ENCODE measurements at places on chromosomes 13 and 19.

DNA sequence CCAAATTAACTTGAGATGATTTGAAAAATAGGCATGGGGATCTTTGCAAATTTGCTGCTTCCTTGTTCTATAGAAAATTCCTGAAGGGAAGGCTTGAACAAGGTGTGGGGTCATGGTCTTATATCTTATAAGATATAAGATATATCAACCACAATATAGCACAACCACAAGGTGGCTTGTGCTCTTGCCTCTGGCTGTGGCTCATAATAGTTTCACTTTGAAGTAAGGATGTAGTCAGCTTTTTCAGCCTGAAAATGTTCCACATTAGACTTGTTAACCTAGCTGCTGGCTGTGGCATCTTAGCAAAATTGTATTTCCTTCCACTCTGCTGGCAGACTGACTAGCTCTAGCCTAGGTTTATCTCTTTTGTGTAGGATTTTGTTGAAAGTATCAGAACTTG is 169.7 kb downstream of the KLF5 start:
- no peak for DNase-seq

DNA sequence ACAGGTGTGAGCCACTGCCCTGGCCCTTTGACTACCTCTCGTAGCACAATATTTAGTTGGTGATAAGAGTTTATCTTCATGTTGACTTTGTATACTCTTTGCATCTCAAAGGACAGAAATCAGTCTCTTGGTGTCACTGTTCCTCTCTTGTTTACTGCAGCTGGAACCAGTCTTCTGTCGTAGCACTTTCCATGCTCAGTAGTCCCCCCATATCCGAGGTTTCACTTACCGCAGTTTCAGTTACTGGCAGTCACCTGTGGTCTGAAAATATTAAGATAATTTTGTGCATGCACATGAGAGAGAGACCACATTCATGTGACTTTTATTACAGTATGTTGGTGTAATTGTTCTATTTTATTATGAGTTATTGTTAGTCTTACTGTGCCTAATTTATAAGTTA is 49.1 kb downstream of the WASF3 start:
- no peak for DNase-seq

GRCh38 chr13:75864718-75865117 is 228.6 kb downstream of the LMO7 start:
- no peak for DNase-seq

DNA sequence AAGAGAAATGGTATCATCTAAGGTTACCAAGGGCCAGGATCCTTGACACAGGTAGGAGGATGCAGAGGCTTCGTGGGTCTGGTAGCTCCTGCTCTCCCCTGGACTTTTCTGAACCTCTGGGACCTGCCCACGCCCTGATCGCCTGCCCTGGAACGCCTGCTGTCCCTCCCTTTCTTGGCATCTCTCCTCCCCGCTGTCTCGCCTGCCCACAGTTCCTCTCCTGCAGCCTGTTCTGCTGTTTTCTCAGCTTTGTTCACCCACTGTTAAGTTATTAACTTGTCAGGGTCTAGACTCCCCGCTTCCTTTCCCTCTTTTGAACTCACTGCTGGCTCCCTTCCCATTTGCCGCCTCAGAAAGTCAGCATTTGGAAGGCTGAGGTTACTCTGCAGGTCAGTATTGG is 19.8 kb downstream of the SERP2 start:
- no peak for DNase-seq

DNA sequence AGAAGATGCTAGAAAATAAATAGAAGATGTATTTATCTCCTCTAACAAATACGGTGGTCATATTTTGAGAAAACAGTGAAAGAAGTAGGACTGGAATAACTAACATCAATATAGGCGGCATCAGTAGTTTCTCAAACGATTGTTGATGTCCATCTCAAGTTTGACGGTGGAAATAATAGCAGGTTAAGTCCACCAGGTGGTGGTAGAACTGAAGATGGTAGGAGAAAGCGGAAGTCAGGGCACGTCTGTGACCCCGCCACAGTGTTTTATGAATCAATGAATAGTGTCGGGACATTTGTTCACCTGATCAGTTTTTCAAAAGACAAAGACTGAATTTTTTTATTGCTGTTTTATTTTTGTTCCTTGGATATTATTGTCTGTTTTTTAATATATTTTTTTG is 706.4 kb upstream of the SLC10A2 start:
- DNase-seq: no peak

- DNase-seq: no peak
Measured at GRCh38 chr13:98826146-98826545, 73.7 kb upstream of the SLC15A1 start.

DNA sequence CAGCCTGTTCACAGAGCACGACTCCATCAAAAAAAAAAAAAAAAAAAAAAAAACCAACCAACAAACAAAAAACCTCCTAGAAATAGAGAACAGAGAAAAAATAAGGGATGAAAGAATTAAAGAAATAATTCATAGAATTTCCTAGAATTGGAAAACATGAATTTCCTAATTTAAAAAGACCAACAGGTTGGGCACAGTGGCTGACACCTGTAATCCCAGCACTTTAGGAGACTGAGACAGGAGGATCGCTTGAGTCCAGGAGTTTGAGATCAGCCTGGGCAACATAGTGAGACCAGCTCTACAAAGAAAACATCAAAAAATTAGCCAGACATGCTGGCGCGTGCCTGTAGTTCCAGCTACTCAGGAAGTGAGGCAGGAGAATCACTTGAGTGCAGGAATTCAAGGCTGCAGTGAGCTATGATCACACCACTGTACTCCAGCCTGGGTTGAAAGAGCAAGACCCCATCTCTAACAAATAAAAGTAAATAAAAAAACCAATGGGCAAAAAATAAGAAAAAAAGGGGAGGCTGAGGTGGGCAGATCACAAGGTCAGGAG is 6.5 kb downstream of the SPART start:
- DNase-seq: no peak

- DNase-seq: no peak
Measured at GRCh38 chr19:43311706-43312105, 41.8 kb upstream of the CD177 start.

- DNase-seq: no peak
Measured at GRCh38 chr13:45402641-45403040, 15.5 kb downstream of the SLC25A30 start.

- DNase-seq: no peak
Measured at GRCh38 chr13:33134213-33134612, 118.0 kb downstream of the KL start.

GRCh38 chr13:81714513-81714912 is 1373.6 kb upstream of the SPRY2 start:
- DNase-seq: no peak

- DNase-seq: no peak
Measured at GRCh38 chr13:44797685-44798084, 191.6 kb downstream of the NUFIP1 start.

GRCh38 chr13:100298116-100298681 is 209.3 kb downstream of the PCCA start:
- DNase-seq: no peak

DNA sequence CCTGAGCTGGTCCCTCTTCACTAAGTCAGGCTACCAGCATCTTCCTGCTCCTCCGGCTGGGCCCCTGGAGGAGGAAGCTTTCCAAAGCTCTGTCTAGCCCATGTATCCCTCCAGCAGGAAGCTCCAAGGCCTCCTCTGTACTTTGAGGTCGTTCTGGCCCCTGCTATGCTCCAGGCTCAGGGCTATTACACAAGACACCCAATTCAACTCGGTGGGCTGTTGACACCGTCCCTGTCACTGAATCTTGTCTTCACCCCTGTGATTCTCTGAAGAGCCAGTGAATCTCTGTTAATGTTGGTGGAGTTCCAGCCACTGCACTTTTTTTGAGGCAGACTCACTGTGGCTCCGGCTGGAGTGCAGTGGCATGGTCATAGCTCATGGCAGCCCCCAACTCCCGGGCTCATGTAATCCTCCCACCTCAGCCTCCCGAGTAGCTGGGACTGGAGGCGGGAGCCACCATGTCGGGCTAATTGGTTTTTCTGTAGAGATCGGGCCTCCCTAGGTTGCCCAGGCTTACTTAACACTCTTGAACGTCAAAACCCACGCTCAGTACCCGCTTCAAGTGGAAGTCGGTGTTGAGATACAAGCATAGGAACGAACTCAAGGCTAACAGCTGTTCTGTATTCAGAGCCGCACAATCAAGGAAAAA is 512 bp upstream of the REX1BD start:
- DNase-seq: no peak

DNA sequence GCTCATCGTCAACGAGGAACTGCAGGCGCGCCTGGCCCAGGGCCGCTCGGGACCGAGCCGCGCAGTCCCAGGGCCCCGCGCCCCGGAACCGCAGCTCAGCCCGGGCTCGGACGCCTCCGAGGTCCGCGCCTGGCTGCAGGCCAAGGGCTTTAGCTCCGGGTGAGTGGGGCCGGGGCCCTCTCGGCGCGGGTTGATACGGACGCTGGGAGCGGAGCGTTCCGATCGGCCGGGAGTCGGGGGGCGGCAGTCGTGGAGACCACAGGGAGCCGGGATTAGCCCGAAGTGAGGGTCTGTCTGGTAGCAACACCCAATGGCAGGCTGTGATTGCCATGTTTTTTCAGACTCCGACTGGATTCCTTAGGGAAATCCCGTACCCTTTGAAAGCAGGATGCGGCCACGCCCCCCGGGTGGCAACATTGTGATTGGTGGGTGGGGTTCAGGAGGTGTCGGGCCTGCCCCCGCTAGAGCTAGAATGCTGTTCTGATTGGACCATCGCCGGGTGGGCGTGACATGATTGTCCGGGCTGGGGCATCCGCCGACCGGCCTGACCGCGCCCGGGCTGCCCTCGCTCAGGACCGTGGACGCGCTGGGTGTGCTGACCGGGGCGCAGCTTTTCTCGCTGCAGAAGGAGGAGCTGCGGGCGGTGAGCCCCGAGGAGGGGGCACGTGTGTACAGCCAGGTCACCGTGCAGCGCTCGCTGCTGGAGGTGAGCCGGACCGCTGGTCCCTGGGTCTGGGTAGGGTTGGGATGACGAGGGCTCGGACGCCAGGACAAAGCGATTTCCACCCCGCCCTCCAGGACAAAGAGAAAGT is 11.3 kb downstream of the EPS8L1 start:
- no peak for DNase-seq

GRCh38 chr13:100014621-100015020 is 33.0 kb downstream of the ZIC2 start:
- DNase-seq: no peak

Data from SW 1271 (cell line).